Frontal cortex (tissue), 4 donors: ENCODE measurements at places on chromosomes 6 and 20. TPM values are rescaled to one million over a fixed set of nuclear protein-coding genes. Genes with fewer than 3 reads are reported as not detected.

Gene GFOD1
- total RNA-seq: 32.2 TPM

Gene THBD
- total RNA-seq: 1.2 TPM

Gene HRH3
- 0.82 TPM for total RNA-seq

Gene LY6G6D
- total RNA-seq: not detected

Gene TMEM74B
- total RNA-seq: 9.4 TPM

Gene POLR3F
- 35.5 TPM for total RNA-seq

Gene GLP1R
- 0.41 TPM for total RNA-seq

Gene SNAP91
- total RNA-seq: 108 TPM

Gene TUBB1
- total RNA-seq: 0.41 TPM

Gene LST1
- 1.2 TPM for total RNA-seq

Gene ZNF334
- total RNA-seq: 11.4 TPM

Gene EPM2A
- total RNA-seq: 17.5 TPM

Gene MTRF1L
- total RNA-seq: 13.0 TPM

Gene ATP6V1G2
- total RNA-seq: 54.6 TPM

Gene C6orf136
- 23.2 TPM for total RNA-seq

Gene GCNT2
- 19.2 TPM for total RNA-seq

Gene ENPP3
- total RNA-seq: 0.41 TPM

Gene CST4
- not detected for total RNA-seq

Gene SIGLEC1
- under 0.01 TPM for total RNA-seq

Gene ADGRF1
- not detected for total RNA-seq

Gene PDYN
- 16.3 TPM for total RNA-seq

Gene C20orf202
- total RNA-seq: 0.41 TPM

Gene NKX2-4
- not detected for total RNA-seq

Gene XRN2
- 96.2 TPM for total RNA-seq

Gene TNNC2
- not detected for total RNA-seq

Gene EYA4
- 0.41 TPM for total RNA-seq

Gene SAMD3
- total RNA-seq: 18.3 TPM

Gene ARFGEF3
- 37.1 TPM for total RNA-seq

Gene TMEM151B
- total RNA-seq: 45.7 TPM

Gene SRMS
- not detected for total RNA-seq

Gene HLA-B
- 41.6 TPM for total RNA-seq

Gene ULBP1
- total RNA-seq: 1.6 TPM

Gene HLA-DRB1
- total RNA-seq: 3.7 TPM

Gene BPIFA1
- total RNA-seq: not detected

Gene TM9SF4
- 13.5 TPM for total RNA-seq

Gene DYNLT2
- total RNA-seq: 2.0 TPM

Gene SCUBE3
- total RNA-seq: 1.6 TPM

Gene BNIP5
- under 0.01 TPM for total RNA-seq

Gene CDH4
- 22.8 TPM for total RNA-seq

Gene PRL
- not detected for total RNA-seq

Gene FAXC
- total RNA-seq: 41.6 TPM

Gene ADGRB3
- 158 TPM for total RNA-seq

Gene TRIM10
- total RNA-seq: under 0.01 TPM

Gene ADIG
- total RNA-seq: not detected

Gene ADGRF4
- total RNA-seq: not detected

Gene LY86
- total RNA-seq: 2.9 TPM

Gene IRF4
- not detected for total RNA-seq

Gene SLC16A10
- total RNA-seq: 11.0 TPM

Gene HLA-DRA
- 2.0 TPM for total RNA-seq

Gene CYP21A2
- under 0.01 TPM for total RNA-seq

Gene PSORS1C2
- total RNA-seq: not detected

Gene PXDC1
- total RNA-seq: 7.3 TPM

Gene SLA2
- under 0.01 TPM for total RNA-seq

Gene GGTLC1
- not detected for total RNA-seq

Gene KCNG1
- 22.4 TPM for total RNA-seq

Gene STMND1
- total RNA-seq: not detected

Gene BPIFB1
- total RNA-seq: not detected

Gene CLDN20
- not detected for total RNA-seq

Gene SIRPG
- total RNA-seq: not detected
